ENCODE measurements at places on chromosomes 7 and 10.
A peak's percentile ranks its signal among the peaks of the same experiment; 100 is the strongest.

- no peak for DNase-seq
These were observed 714.5 kb upstream of the POT1 start for GRCh38 chr7:125644109-125644508.

DNA sequence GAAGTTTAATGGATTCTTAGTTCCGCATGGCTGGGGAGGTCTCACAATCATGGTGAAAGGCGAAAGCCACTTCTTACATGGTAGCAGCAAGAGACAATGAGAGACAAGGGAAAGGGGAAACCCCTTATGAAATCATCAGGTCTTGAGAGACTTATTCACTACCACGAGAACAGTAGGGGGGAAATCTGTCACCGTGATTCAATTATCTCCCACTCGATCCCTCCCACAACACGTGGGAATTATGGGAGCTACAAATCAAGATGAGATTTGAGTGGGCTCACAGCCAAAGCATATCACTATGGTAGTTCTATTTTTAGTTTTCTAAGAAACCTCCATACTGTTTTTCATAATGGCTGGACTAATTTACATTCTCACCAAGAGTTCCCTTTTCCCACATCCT is 36.7 kb downstream of the SPAM1 start:
- peak; percentile 15 for DNase-seq

DNA sequence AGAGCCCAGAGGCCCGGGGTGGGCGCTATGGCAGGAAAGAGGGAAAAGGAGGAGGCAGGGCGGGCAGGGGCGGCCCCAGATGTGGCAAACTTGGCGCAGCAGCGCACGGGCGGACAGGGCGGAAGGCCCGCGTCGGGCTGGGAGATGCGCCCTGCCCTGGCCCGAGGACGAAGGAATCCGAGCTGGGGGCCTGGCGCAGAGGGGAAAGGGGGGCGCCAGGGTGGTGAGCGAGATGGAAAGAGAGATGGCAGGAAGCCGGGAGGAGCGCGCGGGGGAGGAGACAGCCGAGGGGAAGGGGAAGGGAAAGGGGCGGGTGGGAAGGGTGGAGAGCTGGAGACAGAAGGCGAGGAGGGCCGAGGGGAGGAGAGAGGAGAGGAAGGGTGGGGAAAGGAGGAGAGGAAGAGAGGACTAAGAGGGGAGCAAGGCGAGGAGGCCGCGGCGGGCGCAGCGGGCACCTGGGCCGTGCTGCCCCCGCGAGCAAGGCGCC is at the start of gene MARVELD1:
TSS of gene MARVELD1 (plus strand) at position 392 of the 487 bp plus-strand sequence. CDS start 147 bp downstream, outside the sequence.
- peak; percentile 91 for DNase-seq

- DNase-seq = no peak
These were observed 180.3 kb downstream of the KCNMA1 start for GRCh38 chr10:77457266-77457665.

- no peak for DNase-seq
These were observed 32.1 kb upstream of the ZNF735 start for GRCh38 chr7:64174941-64175340.

DNA sequence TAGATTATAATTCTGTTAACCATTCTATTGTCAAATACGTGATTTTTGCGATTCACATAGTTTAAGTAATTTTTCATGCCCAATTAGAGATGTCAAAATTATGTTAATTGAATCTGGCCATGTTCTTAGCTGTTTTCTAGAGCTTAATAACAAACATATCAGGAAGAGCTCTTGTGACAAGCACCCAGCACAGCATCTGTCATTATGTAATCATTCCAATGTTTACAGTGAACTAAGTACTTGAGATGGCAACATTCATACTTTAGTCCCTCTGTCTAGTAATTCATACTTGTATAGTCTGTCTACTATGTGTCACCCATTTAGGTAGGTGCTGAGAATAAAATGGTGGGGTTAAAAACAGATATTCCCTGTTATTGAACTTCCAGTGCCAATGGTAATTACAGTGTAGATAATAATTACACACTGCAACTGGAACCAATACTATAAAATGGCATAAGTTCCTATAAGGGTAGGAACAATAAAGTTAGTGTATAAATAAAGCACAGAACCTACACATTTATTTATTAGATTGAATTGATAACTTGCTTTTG is 55.2 kb downstream of the ZEB1 start:
- DNase-seq = no peak

GRCh38 chr10:17744341-17744861 is 7.6 kb upstream of the TMEM236 start:
- DNase-seq = peak; percentile 8

DNA sequence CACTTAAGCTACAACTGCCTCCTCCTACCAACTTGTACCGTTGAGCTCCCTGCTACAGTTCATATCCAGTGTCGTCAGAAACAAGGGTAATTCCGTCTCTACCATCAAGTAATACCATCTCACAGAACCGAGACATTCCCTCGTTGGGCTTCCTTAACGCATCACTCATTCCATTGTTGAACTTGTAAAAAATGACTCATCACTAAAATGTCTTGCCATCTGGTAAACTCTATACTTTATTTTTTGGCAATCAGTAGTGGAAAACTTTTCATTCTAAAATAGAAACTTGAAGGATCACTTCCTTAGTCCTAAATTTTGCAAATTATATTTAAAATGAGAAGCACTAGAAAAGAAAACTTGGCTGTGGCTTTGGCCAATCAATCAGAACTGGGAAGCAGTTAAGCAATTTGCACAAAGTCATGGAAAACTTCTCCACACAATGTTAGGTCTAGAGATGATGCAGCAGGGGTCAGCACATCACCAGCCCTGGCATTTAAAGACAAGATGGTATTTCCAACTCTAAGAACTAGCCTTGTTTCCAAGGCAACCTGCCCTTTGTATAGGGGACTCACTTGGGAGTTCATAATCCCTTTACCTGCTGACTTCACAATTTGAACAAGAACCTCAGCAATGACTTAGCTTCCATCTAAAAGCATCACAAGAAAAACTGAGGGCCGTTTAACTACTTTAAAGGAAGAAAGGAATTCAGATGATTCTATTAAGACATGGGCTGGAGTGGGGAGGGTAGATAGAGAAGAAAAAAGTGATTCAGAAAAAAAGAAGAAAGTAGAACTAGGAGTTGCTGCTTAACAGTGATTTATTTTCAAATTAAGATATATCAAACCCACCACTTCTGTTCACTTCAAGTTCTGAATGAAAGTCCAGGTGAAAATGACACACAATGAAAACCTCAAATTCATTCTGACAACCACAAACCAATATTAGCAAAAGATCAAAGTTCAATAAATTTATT is 288.1 kb downstream of the PARD3 start:
- DNase-seq = no peak

DNA sequence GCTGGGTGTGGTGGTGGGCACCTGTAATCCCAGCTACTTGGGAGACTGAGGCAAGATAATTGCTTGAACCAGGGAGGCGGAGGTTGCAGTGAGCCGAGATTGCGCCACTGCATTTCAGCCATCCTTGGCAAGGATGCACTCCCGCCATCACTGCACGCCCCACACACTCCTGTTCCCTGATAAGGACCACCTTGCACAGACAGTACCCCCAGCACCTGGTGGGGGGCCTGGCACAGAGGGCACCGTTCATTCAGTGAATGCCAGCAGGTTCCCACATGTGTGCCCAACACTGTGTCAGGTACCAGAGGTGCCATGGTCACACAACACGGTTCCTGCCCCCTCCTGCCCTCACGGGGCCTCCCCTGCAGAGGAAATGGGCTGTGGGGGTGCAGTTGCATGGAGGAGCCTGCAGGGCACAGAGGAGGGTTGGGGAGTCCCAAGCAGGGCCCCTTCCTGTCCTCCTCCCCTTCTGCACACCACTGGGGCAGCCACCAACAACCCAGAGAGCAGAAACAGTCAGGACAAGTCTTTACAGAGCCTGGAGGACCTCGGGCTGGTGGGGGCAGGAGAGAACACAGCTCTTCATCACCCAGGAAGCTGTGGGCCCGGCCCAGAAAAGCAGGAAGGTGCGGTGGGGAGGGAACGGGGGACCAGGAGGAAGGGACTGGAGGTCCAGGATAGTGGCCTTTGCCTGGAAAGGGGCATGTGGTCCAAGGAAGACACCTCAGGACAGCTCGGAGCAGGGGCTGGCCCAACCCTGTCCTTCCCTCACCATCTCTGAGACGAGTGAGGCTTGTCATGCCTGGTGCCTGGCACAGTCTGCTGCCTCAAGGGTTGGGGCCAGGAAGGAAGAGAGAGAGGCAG is 7.1 kb downstream of the CRYGN start:
- no peak for DNase-seq

GRCh38 chr10:21534604-21535493 is 817 bp downstream of the MLLT10 start:
- DNase-seq = peak; percentile 54

- DNase-seq = peak; percentile 37
These were observed 125.4 kb upstream of the BET1 start for GRCh38 chr7:94129443-94130140.

GRCh38 chr7:116443101-116443523 is 56.4 kb upstream of the CAV2 start:
- peak; percentile 71 for DNase-seq

DNA sequence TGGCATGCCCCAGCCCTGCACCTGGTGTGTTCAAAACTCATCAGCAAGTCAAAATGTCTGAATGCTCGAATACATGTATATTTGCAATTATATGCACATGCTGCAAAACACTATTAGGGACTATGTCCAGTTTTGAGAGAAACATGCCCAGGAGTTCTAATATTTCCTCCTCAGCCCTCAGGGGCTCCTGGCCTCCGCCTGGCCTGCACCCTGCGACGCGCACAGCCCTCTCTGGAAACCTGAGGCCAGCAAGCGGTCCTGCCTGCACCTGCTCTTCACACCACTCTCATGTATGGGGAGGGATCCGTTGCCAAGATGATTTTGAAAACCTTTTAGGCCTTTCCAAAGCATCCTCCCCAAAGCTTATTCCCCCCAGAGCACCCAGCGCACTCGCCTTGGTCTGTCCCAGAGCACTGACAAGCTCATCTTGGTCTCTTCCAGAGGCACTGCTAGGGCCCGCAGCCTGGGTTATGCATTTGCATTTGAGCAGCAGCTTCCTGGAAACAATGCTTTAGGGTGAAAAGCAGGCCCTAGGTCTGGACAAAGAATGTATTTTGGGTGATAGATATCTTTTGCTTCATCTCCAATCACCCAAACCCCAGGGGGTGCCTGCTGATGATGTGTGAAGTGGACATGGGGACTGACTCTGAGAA is 22.6 kb upstream of the CNPY1 start:
- no peak for DNase-seq

DNA sequence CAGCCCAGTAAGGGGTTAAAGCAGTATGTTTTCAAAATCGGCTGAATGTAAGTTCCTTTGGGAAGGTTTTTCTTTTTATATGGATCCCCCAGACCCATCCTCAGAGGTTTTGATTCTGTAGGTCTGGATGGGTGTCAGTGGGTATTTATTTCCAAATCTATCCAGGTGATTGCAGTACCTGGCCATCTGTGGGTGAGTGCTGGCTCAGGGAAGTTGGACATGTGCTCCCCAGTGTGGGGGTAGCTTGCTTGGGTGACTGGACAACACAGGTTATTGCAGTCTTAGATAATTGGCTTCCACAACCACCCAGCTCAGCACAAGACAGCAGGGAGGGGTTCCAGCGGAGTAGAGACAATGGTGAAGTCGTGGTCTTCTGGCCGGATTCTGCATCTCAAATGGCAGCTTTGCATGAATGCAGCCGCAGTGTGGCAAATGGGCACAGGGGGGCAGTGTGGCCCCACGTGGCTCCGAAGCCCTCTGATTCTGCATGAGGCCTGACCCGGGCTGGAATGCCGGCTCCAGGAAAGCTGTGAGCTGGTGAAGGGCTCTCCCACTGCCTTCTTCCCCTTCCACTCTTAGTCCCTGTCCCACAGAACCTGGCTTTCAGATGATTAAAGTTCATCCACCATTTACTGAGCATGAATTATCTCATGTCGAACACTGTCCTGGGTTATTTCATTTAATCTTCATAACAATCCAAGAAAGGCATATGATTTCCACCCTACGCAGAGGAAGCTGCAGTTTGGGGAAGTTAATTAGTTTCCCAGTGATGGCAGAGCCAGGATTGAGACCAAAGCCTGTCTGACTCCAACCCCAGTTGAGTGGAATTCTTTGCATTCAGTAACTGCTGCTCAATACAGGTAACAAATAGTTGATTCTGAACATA is 64.5 kb upstream of the SYPL1 start:
- peak; percentile 65 for DNase-seq

GRCh38 chr10:47027108-47027783 is 116.0 kb downstream of the PTPN20 start:
- no peak for DNase-seq

GRCh38 chr7:114857605-114858004 is 64.3 kb upstream of the MDFIC start:
- DNase-seq = no peak

DNA sequence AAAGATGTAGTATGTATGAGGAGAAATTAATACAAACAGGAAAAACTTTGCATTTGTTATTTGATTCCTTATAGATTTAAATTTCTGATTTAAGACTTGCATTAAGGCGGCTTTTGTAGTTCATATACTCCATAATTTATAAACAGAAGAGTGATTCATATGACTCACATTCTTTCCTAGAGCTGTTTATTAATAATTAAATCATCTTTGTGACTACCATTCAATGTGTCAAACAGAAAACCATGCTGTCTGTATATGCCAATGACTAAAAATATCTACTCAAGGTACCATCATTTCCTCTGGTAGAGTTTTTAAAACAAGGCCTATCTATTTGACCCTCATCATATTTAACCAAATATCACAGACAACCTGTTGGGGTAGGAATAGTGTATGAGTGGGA is 501.7 kb downstream of the PARD3 start:
- no peak for DNase-seq

DNA sequence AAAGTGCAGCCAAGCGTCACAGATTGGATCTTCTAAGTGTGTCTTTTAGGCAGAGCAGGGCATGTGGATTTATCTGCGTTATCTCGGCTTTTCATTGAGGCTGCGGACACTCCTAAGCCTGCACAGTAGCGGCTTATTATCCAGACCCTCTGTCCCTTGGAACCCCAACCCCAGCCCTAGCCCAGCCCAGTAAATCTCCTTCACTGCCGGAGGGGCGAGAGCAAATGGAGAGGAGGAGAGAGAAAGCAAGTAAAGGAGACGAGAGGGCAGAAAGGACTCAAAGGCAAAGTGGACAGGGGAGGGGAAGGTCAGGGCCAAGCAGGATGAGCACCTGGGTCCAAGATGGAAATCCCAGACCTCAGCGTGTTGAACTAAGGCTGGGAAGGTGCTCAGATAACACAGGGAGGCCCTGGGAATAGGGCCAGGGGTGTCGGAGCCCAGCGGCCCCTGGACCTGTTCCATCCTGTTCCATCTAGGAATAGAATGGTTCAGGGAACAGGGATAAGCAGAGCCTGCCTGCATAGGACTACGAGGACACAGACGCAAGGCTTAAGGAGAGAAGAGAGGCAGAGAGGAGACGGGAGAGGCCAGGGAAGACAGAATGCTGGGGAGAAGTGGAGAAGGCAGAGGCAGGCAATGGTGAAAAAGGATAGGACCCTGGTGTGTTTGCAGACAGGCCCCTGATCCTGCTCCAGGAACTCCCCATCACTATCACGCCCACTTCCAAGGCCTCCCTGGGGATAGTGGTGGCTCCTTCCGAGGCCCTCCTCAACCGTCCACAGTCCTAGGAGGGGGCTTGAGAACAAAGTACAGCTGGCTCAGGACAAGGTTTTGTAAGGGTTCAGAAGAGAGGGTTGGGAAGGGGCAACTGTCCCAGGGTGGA is 99.6 kb downstream of the CHST15 start:
- DNase-seq = no peak
